ENCODE measurements at places on chromosomes 2 and 18.
A peak's percentile ranks its signal among the peaks of the same experiment; 100 is the strongest.

- peak; percentile 85 for DNase-seq
- no peaks in the 10 kb centered on the region for H3K36me3 ChIP-seq
- peaks cover 51% of the 10 kb centered on the region for H3K4me1 ChIP-seq
- no peak overlapping the region for H3K4me3 ChIP-seq
- peak overlapping the region; percentile 97 for H3K27ac ChIP-seq
Observed at GRCh38 chr2:85737481-85737880, 16.3 kb upstream of the ATOH8 start.

DNA sequence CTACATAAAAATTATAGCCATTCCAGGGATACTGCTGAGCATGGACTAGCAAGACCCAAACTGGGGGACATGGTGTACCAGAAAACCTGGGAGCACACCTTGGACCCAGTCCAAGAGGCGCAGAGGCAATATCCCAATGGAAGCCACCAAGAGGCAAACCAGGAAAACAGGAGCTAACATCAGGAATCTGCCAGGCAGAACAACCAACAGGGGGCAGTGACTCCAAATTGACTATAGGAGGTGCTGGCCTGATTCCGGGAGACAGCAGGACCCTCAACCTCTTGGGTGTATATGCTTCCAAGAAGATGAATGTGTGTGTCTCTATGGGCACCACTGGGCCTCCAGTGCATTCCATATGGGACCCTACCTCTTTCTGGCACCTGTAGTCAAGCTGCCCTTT is 172.7 kb upstream of the ARL4C start:
- H3K27me3 ChIP-seq: no peaks in the 10 kb centered on the region
- no peak overlapping the region for H3K27ac ChIP-seq
- H3K4me1 ChIP-seq: no peaks in the 10 kb centered on the region
- no peak for DNase-seq
- H3K4me3 ChIP-seq: no peak overlapping the region

- no peak overlapping the region for H3K27ac ChIP-seq
- no peaks in the 10 kb centered on the region for H3K4me1 ChIP-seq
- no peak overlapping the region for H3K4me3 ChIP-seq
- H3K36me3 ChIP-seq: peaks cover 7% of the 10 kb centered on the region
- no peaks in the 10 kb centered on the region for H3K27me3 ChIP-seq
- no peak for DNase-seq
Observed at GRCh38 chr2:224843141-224843540, 127.0 kb upstream of the CCDC195 start.

DNA sequence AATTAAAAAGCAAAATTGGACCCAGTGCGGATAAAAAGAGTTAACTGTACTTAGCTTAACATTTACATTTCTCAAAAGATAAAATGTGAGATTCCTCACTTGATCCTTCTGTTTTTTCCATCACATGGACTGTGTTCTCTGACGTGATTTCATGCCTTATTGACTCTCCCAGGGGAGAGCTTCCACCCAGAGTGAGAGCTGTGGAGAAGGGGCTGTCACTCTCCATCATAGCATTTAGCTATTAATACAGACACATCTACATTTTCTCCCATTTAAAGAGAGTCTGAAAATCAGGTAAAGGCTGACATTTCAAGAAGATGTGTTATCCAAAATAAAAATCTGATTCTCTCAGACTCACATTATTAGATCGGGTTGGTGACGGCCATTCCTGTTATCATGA is 493.8 kb downstream of the FBXO15 start:
- no peak overlapping the region for H3K27ac ChIP-seq
- H3K27me3 ChIP-seq: no peaks in the 10 kb centered on the region
- H3K4me1 ChIP-seq: no peaks in the 10 kb centered on the region
- DNase-seq: no peak

- no peak overlapping the region for H3K4me3 ChIP-seq
- DNase-seq: no peak
- no peaks in the 10 kb centered on the region for H3K4me1 ChIP-seq
- H3K27me3 ChIP-seq: no peaks in the 10 kb centered on the region
Observed at GRCh38 chr2:202186641-202187202, 51.7 kb downstream of the SUMO1 start.

GRCh38 chr2:134198006-134198634 is 55.8 kb upstream of the MGAT5 start:
- H3K27ac ChIP-seq: no peak overlapping the region
- no peak overlapping the region for H3K4me3 ChIP-seq
- no peaks in the 10 kb centered on the region for H3K36me3 ChIP-seq
- H3K27me3 ChIP-seq: no peaks in the 10 kb centered on the region
- no peak for DNase-seq

- no peak overlapping the region for H3K4me3 ChIP-seq
- no peak overlapping the region for H3K27ac ChIP-seq
- H3K27me3 ChIP-seq: no peaks in the 10 kb centered on the region
- no peaks in the 10 kb centered on the region for H3K36me3 ChIP-seq
Observed at GRCh38 chr18:12891561-12891960, 7.5 kb upstream of the PTPN2 start.

GRCh38 chr18:25826823-25827222 is 263.6 kb downstream of the SS18 start:
- no peaks in the 10 kb centered on the region for H3K27me3 ChIP-seq
- DNase-seq: no peak
- no peak overlapping the region for H3K4me3 ChIP-seq
- no peak overlapping the region for H3K27ac ChIP-seq
- no peaks in the 10 kb centered on the region for H3K36me3 ChIP-seq

- H3K27ac ChIP-seq: no peak overlapping the region
- no peaks in the 10 kb centered on the region for H3K4me1 ChIP-seq
- DNase-seq: no peak
- H3K36me3 ChIP-seq: no peaks in the 10 kb centered on the region
- H3K27me3 ChIP-seq: no peaks in the 10 kb centered on the region
Observed at GRCh38 chr2:225083276-225083675, 41.0 kb upstream of the DOCK10 start.

- no peaks in the 10 kb centered on the region for H3K36me3 ChIP-seq
- peaks cover 47% of the 10 kb centered on the region for H3K4me1 ChIP-seq
- no peaks in the 10 kb centered on the region for H3K27me3 ChIP-seq
- H3K27ac ChIP-seq: no peak overlapping the region
- H3K4me3 ChIP-seq: no peak overlapping the region
Observed at GRCh38 chr2:39730276-39730675, 48.8 kb downstream of the THUMPD2 start.

- no peak for DNase-seq
- H3K4me3 ChIP-seq: no peak overlapping the region
- peaks cover 3% of the 10 kb centered on the region for H3K36me3 ChIP-seq
- no peaks in the 10 kb centered on the region for H3K27me3 ChIP-seq
Observed at GRCh38 chr2:135916207-135916606, 40.0 kb upstream of the MCM6 start.
